NCI-H1417 (cell line): ENCODE measurements at places on chromosomes 3 and 15.

- DNase-seq, result no peak
Measured at GRCh38 chr3:44419923-44420650, 57.4 kb downstream of the ZNF445 start.

DNA sequence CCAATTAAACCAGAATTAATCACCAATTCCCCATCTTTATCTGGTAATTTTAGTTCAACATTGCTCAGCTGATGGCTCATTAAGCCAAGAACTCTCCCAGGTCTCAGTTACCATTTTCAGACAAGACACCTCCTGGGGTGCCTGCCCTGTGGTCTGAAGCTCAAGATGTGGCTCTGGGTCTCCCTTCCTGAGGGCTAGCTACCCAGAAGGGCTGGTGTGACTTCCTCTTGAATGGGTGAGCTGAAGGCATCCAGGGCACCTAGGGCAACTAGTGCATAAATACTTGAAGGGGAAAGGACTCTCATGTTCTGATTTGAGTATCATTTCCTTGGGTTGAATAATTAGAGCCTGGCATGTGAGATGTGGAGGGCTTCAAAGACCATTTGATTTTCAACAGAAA, 6.7 kb upstream of the TM4SF1 start:
- no peak for DNase-seq

GRCh38 chr3:102715030-102715697, 280.3 kb downstream of the ZPLD1 start:
- DNase-seq, result no peak

DNA sequence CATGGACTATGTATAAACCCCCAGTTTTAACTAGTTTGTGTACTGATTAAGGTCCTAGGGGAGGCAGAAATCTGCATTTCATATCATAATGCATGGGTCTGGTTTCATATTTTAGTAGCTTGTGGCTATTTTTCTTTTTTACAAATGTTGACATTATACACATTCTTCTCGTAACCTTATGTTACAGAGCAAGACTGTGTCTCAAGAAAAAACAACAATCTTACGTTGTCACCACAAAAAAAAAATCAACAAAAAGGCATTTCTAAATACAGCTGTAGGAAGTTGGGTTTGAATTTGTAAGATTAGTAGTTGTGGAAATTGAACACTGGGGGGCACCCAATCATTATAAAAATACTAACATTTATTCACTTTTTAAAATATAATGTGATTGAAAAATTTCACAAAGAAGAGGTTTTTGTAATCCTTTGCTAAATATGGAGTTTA, 17.9 kb downstream of the SERP1 start:
- DNase-seq, result peak; percentile 20

DNA sequence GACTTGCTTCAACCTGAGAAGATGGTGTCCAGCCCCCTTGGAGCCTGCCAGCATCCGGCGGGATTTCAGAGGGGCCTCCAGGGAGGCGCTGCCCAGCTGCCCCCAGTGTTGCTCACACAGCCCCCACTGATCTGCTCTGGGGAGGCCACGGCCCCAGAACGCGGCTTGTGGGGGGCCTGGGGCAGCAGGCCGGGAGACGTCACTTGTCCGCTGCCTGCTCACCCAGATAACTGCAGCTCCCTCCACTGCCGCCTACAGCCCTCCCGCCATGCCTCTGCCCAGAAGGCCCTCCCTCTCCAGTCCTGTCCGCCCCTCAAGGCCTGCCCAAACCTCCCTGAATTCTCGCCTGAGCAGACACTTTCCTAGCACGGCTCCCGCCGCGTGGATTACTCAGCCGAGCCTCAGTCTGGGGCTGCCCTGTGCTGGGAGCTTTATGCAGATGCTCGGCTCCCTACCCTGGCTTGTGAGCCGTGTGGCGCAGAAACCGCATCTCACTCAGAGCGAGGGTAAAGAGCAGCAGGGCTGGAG, 17.2 kb upstream of the ADIPOQ start:
- DNase-seq, result no peak

DNA sequence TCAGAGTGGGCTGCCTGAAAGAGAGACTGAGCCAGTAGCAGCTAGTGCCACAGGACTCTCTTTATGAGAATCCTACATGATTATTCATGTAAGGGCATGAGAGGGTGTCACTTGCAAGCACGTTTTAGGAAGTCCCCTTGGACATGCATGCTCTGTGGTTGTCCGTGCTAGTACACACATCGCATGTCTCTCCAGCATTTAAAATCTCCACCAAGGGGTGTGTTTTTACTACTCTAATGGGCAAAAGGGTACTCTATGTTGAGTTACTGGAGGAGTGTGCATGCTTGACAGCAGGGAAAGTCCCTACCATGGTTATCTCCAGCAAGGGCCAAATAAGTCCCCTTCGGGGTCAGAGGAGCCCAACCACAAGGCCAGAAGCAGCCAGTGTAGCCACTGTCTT, 70.7 kb downstream of the DCLK3 start:
- no peak for DNase-seq
